Skin of body (tissue), 3 donors: ENCODE measurements at places on chromosomes 11 and 22. TPM values are rescaled to one million over a fixed set of nuclear protein-coding genes. Genes with fewer than 3 reads are reported as not detected.

Gene USP2
- total RNA-seq, result 7.0 TPM

Gene HINFP
- 14.3 TPM for total RNA-seq

Gene CTSD
- 118 TPM for total RNA-seq

Gene CHRM1
- total RNA-seq, result 0.69 TPM

Gene SELENOH
- 38.1 TPM for total RNA-seq

Gene CRYBA4
- not detected for total RNA-seq

Gene TRIM29
- 206 TPM for total RNA-seq

Gene NLRP10
- total RNA-seq, result 5.0 TPM

Gene RBFOX2
- total RNA-seq, result 144 TPM

DNA sequence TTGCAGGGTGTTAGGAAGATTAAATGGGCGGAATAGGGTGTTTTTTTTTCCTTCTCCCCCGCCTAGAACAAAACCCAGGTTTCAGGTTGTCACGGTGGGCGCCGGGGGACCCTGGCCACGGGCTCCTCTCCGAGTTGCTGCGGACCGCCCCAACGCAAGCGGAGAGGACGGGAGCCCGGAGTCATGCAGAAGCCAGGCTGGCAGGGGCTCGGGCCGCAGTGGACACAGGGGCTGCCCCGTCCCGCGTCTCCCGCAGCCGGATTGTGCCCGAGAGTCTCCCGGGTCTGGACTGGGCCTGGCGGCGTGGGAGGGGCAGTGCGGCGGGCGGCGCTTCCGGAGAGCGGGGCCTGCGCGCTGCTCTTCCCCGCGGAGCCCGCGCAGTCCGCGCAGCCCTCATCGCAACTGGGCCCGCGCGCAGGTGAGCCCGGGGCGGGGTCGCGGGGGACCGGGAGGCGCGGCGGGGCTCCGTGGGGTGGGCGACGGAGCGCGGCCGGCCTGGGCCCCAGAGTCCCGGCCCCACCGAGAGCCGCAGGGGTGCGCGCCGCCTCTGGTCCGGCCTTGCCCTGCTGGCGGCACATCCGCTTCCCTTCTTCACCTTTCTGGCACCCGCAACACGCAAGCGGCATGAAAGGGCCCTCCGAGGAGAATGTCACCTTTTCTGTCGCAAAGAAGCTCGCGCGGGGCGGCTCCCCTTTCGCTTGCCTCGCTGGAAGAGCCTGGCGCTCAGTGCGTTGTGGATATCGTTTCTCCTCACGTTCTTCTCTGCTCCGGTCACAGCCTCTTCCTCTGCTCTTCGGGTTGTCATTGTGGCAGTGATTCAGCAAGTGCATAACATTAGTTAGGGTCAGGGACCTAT lies at the start of gene TIRAP:
Gene TIRAP (plus strand): TSS at position 358 of the 856 bp plus-strand sequence. CDS start 7,802 bp downstream, outside the sequence.
- DNase-seq, result peak; percentile 33

GRCh38 chr11:67627441-67627811 lies 2.3 kb downstream of the NUDT8 start:
- DNase-seq, result no peak

DNA sequence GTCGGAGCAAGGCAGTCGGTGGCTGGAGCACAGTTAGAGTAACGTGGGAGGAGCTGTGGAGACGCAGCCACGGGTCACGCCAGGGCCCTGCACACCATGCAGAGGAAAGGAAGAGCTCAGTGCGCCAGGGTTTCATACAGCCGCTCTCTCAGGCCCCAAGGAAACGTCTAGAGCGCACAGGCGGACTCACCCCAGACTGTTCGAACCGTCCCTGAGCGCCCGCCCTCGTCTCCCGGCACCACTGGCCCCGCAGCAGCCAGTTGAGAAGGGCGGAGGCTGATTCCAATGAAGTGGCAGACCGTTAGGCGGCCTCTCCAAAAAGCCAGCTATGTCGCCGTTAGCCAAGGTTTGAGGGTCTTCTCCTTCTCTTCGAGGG lies 483 bp upstream of the HYLS1 start:
- DNase-seq, result no peak

DNA sequence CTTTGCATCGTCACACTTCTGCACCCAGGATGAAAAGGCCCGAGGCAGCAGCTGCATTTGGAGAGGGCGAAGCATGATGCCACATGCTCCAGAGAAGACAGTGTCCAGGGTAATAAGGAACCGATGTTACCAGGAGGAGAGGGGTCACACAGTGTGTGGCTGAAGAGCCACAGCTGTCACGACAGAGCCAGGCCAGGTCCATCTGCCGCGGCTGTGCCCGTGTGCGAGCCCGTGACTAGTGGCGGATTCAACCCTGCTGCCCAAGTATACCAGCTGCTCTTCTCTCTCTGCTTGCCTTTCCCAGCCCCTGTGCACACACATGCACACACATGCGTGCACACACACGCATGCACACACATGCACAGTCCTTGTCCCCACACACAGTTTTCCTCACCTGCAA lies 1432.5 kb downstream of the BRD1 start:
- DNase-seq, result no peak

- peak; percentile 65 for DNase-seq
Observed at GRCh38 chr11:41497974-41498373, 38.5 kb upstream of the LRRC4C start.

GRCh38 chr11:131099013-131099412 lies 182.7 kb upstream of the SNX19 start:
- no peak for DNase-seq

DNA sequence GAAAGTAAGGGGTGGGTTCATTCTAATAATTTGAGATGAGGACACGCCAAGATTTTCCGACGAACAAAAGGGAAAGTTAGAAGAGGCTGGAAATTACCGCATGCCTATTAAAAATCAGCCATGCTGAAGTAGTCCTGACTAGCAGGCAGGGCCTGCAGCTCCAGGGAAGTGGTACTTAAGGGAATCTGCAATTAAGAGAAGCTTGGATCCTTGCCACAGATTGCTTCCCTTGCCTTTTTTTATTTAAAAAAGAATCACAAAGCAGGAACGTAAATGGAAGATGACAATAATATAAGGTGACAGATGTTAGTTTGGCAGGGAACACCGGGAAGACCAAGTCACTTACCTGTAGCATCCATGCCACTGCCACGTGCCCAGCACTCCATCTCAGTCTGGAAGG lies 359.3 kb downstream of the CADM1 start:
- no peak for DNase-seq

DNA sequence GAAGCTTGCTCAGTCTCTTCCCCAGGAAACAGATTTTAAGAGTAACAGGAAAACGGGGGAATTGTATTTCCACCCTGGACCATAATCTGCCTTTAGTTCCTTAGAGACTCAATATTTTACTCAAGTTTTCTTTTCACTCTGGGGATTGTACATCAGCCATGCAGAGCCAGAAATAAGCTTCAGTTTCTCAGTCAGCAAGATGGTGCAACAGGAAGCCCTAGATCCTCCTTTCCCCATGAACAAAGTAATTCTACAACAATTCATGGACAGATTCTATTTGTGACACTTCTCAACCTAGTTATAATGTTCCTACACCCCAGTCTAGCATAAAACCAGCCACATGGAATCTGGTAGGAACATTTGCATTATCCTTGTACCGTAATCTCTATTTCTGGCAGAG lies 24.7 kb downstream of the OR8B2 start:
- DNase-seq, result no peak

DNA sequence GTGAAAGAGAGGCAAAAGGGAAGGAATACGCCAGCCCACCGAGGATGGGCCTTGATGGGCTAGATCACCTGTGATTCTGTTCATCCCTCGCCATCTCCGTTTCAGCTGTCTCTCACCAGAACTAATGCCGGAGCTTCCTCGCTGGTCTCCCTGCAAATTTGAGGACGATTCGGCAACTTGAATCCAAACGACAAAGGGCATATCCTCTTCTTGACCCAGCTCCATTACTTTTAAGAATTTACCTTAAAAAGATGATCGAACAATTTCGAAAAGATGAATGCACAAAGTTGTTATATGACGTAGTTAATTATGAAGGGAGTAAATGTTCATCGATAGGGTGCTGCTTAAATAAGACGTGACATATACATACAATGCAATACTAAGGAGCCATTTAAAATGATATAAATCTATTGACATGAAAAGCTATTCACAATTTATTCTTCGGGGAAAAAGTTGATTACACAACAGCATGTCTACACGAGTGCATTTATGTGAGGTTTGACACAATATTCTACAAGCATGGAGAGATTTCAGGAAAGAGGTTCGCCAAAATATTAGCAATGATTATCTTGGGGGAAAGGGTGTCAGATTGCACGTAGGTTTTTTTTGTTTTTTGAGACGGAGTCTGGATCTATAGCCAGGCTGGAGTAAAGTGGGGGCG lies 937 bp upstream of the FAM168A start:
- no peak for DNase-seq

- no peak for DNase-seq
Observed at GRCh38 chr11:125176866-125177265, 12.3 kb downstream of the PKNOX2 start.

DNA sequence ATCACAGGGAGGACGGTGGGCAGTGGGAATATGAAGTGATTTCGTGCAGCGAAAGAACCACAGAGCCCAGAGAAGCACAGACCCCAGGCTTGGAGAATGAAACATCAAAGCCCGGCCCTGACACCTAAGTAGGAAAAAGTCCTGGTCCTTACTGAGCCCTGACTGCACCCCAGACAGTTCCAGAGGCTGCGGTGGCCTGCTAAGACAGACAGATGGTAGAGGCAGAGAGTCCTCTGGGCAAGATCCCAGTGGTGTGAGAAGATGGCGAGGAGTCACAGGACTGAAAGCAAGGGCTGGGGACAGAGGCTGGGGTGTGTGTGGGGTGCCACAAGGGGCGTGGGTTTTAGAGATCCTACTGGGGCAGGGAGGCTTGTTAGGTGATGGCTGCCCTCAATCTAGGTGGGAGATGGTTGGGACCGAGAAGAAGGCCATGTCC lies 3.7 kb downstream of the CBX6 start:
- DNase-seq, result no peak

- DNase-seq, result no peak
Observed at GRCh38 chr11:106091480-106092123, 14.1 kb downstream of the AASDHPPT start.

DNA sequence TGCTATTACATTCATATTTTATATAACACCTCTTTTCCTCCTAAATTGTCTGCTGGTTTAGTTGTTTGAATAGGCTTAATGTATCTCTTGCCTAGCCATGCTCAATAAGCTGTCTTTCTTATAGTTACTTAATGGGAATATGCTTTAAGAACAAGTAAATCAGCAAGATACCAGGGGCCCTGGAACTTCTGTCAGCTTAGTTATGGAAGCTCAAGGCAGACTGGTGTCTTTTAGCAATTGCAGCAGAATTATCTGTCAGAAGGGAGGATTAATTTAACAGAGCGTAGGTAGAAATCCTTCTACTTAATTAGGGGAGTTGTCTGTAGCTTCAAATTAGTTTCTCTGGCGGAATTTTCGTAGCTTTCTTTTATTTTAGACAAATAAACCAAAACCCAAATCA lies 94.9 kb downstream of the C11orf91 start:
- DNase-seq, result no peak

GRCh38 chr11:116700586-116701220 lies 72.1 kb downstream of the BUD13 start:
- DNase-seq, result no peak

- no peak for DNase-seq
Observed at GRCh38 chr22:39739338-39740027, 154.1 kb downstream of the ENTHD1 start.
